ENCODE measurements at places on chromosomes 5 and 9.

GRCh38 chr9:120490888-120491595 lies 88.9 kb downstream of the CDK5RAP2 start:
- DNase-seq: no peak

DNA sequence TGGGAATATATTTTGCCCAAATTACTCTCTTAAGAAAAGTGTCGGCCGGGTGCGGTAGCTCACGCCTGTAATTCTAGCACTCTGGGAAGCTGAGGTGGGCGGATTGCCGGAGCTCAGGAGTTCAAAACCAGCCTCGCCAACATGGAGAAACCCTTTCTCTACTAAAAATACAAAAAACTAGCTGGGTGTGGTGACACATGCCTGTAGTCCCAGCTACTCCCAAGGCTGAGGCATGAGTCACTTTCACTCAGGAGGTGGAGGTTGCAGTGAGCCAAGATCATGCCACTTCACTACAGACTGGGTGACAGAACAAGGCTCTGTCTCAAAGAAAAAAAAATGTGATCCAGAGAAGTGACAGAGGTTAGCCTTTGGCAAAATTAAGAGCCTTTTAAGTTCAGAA lies 26.4 kb upstream of the TMEM171 start:
- DNase-seq: peak; percentile 36

DNA sequence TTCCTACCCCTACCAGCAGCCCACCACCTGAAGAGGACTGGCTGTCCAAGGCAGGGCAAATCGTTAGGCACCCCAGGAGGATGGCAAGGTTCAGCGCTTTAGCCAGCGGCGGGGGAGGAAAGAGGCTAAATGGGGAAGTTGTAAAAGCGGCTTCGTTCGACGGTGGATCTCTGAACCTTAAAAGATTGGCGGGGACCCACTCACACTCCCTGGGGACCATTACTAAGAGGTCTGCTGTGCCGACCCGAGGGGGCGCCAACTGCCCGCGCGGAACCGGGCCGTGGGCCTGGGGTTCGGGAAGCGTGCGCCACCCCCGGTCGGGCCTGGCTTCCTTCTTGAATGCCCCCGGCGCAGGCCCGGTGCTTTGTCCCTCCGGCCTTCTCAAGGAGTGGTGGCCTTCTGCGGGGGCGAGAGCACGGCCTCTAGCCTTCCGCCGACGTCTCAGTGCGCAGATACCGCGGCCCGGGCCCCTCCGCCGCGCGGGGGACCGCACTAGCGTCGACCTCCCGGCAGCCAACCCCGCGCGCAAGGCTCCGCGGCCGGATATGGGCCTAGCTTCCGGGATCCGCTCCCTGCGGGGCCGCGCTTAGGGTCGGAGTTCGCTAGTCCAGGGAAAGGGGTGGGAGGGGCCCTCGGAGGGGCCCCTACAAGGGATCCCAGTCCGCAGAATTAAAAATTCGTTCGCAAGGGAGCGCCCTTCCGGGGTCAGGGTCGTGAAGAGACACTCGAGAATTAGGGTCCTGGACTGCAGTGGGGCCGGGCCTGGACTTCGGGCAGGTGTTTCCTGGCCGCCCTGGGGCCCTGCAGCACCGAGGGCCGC lies 10.5 kb downstream of the NR2F1-AS1 start:
- DNase-seq: no peak

DNA sequence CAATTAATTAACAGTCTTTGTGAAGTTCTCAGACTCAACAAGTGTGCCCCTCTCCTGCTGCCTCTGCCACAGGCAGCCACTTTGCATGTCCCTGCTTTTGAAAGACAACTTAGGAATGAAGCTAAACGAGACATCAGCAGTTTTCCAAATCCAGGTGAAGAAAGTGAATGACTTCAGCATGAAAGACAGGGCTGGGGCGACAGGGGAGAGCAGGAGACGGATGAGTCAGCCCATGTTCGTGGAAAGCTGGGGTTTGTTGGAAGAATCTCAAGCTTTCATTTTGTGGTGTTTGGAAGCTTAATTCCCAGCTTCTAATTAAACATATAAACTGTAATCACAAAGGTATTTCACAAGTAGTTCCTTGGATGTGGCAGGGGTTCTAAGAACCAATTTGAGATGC lies 207.8 kb upstream of the MAP3K1 start:
- DNase-seq: no peak

DNA sequence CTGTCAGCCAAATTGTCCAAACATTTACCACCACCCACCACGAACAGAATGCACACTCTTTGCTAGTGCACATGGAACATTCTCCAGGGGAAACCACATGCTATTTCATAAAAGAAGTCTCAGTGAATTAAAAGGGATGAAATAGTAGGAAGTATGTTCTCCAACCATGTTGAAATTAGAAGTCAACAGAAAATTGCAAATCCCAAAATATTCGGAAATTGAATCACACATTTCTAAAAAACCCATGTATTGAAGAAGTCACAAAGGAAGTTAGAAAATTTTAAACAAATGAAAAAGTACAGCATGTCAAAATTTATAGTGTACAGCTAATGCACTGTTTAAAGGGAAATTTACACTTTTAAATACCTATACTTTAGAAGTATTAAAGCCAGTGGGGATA lies 50.8 kb downstream of the TGFBR1 start:
- DNase-seq: no peak
